ENCODE measurements at places on chromosomes 6 and 20.

DNA sequence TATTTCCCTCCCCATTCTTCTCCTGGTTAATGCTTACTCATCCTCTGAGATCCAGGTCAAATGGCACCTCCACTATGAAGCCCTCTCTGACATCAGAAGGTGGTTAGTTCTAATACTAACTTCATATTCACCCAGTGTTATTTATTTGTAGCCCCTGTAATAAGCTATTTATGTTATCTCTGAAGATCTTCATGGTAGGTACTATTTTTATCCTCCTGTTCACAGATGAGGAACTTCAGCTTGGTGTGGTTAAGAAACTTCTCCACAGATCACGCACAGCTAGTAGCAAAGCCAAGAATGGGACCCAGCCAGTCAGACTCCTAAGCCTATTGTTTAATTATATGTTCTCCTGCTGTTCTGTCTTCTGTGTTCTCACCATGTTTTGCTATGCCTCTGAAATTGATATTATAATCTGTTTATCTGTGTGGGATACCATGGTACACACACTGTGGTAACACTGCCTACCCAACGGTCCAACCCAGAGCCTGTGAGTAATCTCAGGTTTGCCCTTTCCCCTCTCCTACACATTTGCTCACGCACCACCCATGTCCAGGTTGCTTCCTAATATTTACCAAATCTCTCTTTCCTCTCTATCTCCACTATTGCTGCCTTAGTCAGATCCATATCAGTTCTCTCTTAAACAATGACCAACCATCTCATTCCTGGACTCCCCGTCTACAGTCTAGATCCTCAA lies 98.4 kb downstream of the IPCEF1 start:
- H3K36me3 ChIP-seq = no peaks in the 10 kb centered on the region
- no peak overlapping the region for H3K27ac ChIP-seq
- no peak overlapping the region for H3K4me3 ChIP-seq

DNA sequence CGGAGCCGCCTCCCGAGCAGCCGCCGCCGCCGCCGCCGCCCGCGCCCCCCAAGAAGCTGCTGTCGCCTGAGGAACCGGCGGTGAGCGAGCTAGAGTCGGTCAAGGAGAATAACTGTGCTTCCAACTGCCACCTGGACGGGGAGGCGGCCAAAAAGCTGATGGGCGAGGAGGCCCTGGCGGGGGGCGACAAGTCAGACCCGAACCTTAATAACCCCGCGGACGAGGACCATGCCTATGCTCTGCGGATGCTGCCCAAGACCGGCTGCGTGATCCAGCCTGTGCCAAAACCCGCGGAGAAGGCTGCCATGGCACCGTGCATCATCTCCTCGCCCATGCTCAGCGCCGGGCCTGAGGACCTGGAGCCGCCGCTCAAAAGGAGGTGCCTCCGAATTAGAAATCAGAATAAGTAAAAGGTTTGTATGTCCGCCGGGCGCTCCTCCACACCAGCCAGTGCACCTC lies 145.2 kb downstream of the SOBP start:
- H3K36me3 ChIP-seq = peaks cover 14% of the 10 kb centered on the region
- no peak overlapping the region for H3K27ac ChIP-seq
- H3K27me3 ChIP-seq = peaks cover 43% of the 10 kb centered on the region
- no peaks in the 10 kb centered on the region for H3K4me1 ChIP-seq
- no peak for DNase-seq
- no peak overlapping the region for H3K4me3 ChIP-seq

- no peaks in the 10 kb centered on the region for H3K27me3 ChIP-seq
- no peaks in the 10 kb centered on the region for H3K36me3 ChIP-seq
- no peaks in the 10 kb centered on the region for H3K4me1 ChIP-seq
- H3K27ac ChIP-seq = no peak overlapping the region
These were observed 213.6 kb upstream of the DTNBP1 start for GRCh38 chr6:15876406-15876805.

DNA sequence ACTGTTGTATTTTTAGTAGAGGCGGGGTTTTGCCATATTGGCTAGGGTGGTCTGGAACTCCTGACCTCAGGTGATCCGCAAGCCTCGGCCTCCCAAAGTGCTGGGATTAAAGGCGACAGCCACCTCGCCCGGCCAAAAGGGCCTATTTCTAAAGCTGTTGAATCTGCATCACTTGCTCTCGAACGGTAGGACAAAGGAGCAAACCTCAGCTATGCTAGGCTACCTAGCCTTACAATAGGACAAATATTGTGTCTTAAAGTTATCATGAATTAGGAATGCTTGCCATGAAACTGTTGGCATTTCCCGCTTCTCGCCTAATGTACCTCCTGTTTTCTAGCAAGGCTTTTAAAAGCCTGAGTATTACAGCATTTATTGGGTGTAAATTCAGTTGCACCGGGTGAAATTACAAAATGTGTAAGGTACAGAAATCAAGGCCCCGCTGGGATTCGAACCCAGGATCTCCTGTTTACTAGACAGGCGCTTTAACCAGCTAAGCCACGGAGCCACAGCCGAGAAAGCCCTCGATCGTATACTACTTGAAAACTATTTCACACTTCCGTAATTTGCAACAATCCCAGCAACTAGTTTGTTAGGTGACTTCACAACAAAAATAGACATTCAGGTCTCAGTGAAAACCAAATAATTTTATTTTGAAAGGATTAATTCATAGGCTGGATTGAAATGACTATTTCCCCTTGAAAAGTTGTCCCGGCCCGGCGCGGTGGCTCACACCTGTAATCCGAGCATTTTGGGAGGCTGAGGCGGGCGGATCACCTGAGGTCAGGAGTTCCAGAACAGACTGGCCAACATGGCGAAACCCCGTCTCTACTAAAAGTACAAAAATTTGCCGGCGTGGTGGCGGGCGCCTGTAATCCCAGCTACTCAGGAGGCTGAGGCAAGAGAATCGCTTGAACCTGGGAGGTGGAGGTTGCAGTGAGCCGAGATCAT lies 211.6 kb upstream of the ZNF184 start:
- no peak overlapping the region for H3K4me3 ChIP-seq
- H3K27me3 ChIP-seq = peaks cover 29% of the 10 kb centered on the region
- peak; percentile 84 for DNase-seq
- no peaks in the 10 kb centered on the region for H3K36me3 ChIP-seq

DNA sequence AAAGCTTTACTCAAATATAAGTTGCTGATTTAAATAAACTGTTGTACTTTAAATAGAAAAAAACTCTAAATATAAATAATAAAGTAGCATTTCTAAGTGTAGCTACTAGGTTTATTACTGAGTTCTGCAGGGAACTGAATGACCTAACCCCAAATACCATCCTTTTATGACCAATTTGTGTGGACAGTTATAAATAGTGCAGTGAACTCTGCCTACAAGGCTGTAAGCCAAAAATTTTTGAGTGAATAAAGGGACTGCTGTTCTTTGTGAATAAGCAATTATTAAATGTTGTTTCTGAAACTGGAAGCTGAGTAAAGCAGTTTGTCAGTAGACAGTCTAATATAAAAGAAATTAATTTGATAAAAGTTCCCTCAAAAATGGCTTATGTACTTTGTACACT lies 90.8 kb upstream of the ELOVL5 start:
- no peak for DNase-seq
- H3K4me1 ChIP-seq = peaks cover 12% of the 10 kb centered on the region
- no peaks in the 10 kb centered on the region for H3K36me3 ChIP-seq
- H3K27ac ChIP-seq = no peak overlapping the region
- H3K4me3 ChIP-seq = no peak overlapping the region

DNA sequence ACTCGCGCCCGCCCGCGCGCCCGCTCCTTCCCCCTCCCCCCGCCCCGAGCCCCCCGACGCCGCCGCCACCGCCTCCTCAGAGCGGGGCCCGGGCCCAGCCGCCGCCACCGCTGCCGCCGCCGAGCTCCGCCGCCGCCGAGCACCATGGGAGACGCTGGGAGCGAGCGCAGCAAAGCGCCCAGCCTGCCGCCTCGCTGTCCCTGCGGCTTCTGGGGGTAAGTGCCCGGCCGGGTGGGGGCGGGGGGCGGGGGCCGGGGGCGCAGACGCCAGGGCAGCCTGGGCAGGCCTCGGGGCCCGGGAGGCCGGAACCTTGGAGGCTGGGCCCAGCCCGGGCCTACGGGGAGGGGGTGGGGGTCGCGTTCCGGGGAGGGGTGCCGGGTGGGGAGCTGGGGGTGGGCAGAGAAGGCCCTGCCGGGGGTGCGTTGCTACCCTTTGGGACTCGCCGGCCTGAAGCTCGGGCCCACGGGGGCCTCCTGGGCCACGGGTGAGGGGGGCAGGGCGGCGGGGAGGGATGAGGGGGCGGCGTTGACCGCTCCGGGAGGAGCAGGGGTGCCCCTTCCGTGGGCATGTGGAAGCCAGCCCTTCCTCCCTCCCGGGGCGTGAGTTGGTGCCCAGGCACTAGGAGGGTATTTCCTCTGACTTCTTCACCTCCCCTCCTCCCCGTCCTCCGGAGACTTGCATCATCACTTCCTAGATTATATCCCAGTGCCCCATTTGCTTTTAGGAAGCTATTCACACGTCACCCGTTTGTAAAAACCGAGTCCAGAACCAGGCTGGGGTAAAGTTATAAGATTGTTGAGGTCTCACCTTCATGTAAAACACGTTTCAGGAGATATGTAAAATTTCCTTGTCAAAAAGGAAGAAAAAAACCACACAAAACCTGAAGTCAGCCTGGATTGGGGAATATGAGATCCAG lies 533 bp downstream of the ZFAND3 start:
- peak overlapping the region; percentile 63 for H3K4me3 ChIP-seq
- peaks cover 24% of the 10 kb centered on the region for H3K4me1 ChIP-seq
- peak; percentile 60 for DNase-seq

GRCh38 chr20:54097236-54097529 lies 26.8 kb upstream of the BCAS1 start:
- H3K4me3 ChIP-seq = no peak overlapping the region
- H3K4me1 ChIP-seq = no peaks in the 10 kb centered on the region
- no peaks in the 10 kb centered on the region for H3K27me3 ChIP-seq

DNA sequence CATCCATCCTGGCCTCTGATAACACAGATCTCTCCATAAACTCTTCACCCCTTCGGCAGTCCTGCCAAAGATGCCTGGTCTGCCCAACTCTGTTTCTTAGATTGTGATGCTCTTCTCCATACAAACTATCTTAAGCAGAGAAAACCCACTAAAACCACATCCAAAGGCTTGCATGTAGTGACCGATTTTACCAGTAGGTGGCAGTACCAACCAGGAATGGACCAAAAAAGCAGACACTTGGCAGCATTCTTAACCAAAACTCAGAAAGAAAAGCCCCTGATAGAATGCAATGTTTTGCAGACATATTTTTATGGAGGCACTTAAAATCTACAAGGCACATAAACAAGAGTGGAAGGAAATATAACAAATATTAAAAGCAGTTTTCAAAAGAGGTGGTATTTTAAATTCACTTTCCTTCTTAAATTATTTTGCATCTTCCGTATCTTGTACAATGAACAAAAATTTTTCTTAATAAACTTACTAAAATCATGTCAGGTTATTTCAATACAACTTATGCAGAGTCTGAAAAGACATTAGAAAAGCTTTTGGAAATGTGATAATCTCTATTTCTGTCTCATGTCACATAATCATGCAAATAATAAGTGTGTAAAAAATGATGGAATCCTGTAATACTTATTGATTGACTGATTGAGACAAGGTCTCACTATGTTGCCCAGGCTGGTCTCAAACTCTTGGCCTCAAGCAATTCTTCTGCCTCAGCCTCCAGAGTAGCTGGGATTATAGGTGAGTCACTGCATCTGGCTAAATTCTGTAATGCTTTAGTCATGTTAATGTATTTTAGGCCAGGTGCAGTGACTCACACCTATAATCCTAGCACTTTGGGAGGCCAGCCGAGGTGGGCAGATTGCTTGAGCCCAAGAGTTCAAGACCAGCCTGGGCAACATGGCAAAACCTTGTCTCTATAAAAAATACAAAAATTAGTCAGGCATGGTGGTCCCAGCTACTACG lies 29.4 kb downstream of the LRP11 start:
- DNase-seq = peak; percentile 62
- no peaks in the 10 kb centered on the region for H3K4me1 ChIP-seq
- no peak overlapping the region for H3K27ac ChIP-seq
- no peak overlapping the region for H3K4me3 ChIP-seq
- H3K27me3 ChIP-seq = no peaks in the 10 kb centered on the region
- no peaks in the 10 kb centered on the region for H3K36me3 ChIP-seq

DNA sequence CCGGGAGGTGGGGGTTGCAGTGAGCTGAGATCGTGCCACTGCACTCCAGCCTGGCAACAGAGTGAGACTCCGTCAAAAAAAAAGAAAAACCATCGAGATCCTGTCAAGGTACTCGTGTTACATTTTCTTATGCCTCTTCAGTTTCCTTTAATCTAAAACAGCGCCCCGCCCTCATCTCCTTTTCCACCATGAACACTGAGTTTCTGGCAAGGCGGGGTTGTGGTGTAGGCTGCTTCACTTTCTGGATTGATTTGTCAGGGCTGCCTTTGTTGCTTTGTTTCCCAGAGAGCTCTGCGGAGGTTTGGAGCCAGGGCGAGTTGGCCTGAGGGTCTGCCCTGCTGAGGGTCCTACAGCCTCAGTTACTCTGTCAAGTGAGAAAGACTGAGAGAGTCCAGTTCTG lies 8.9 kb downstream of the ITPR3 start:
- no peaks in the 10 kb centered on the region for H3K36me3 ChIP-seq
- no peak for DNase-seq
- H3K27me3 ChIP-seq = peaks cover 5% of the 10 kb centered on the region
- no peaks in the 10 kb centered on the region for H3K4me1 ChIP-seq
- H3K27ac ChIP-seq = no peak overlapping the region
- no peak overlapping the region for H3K4me3 ChIP-seq

- H3K27me3 ChIP-seq = no peaks in the 10 kb centered on the region
- H3K4me1 ChIP-seq = peaks cover 7% of the 10 kb centered on the region
- H3K4me3 ChIP-seq = no peak overlapping the region
- peak; percentile 44 for DNase-seq
These were observed 642.1 kb downstream of the EPHA7 start for GRCh38 chr6:92777146-92777740.

GRCh38 chr6:290111-290922 lies 2.0 kb upstream of the DUSP22 start:
- no peaks in the 10 kb centered on the region for H3K27me3 ChIP-seq
- no peak overlapping the region for H3K4me3 ChIP-seq
- DNase-seq = no peak

GRCh38 chr6:21026576-21027273 lies 492.5 kb downstream of the CDKAL1 start:
- no peaks in the 10 kb centered on the region for H3K4me1 ChIP-seq
- no peak overlapping the region for H3K4me3 ChIP-seq
- no peak overlapping the region for H3K27ac ChIP-seq
- H3K36me3 ChIP-seq = no peaks in the 10 kb centered on the region

GRCh38 chr6:148824960-148825359 lies 78.1 kb downstream of the UST start:
- no peaks in the 10 kb centered on the region for H3K36me3 ChIP-seq
- no peak overlapping the region for H3K4me3 ChIP-seq
- no peak overlapping the region for H3K27ac ChIP-seq
- no peak for DNase-seq
- H3K27me3 ChIP-seq = no peaks in the 10 kb centered on the region

DNA sequence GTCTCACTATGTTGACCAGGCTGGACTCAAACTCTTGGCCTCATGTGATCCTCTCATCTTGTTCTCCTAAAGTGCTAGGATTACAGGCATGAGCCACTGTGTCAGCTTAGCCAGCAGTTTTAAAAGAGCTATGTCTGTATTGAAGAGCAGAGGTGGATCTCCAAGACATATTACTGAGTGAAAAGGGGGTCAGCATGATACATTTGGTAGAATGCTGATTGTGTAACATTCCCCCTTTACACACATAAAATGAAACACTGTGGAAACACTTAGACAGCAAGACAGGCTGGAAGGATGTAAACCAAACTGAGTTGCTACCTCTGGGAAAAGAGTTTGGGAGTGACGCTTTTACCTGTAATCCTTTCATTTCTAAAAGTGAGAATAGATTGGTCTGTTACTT lies 1.7 kb upstream of the RIPOR3 start:
- H3K27me3 ChIP-seq = no peaks in the 10 kb centered on the region
- no peak overlapping the region for H3K27ac ChIP-seq
- H3K4me3 ChIP-seq = no peak overlapping the region
- no peaks in the 10 kb centered on the region for H3K36me3 ChIP-seq
- no peak for DNase-seq
- peaks cover 32% of the 10 kb centered on the region for H3K4me1 ChIP-seq

Data from cardiac muscle cell (in vitro differentiated cells and primary cell).